ENCODE measurements at places on chromosomes 5 and 9. TPM values are rescaled to one million over a fixed set of nuclear protein-coding genes. Genes with fewer than 3 reads are reported as not detected.

DNA sequence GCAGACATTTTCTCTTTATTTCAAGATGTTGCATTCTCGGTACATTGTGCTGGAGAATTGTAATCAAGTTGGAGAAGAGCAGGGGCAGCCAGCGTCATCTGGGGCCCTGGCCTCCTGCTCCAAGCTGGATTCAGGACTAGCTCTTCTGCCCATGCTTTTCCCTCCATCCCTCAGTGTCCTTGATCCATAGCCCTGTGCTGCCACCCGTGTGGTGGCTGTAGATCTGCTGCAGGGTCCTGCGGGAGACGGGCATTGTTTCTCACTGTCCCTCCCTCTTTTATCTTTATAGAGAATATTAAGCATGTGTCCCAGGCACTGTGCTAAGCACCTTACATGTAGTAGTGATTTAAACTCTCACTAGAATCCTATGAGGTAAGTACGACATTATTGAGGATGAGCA, 60.5 kb upstream of the HAND1 start:
- no peak for DNase-seq

DNA sequence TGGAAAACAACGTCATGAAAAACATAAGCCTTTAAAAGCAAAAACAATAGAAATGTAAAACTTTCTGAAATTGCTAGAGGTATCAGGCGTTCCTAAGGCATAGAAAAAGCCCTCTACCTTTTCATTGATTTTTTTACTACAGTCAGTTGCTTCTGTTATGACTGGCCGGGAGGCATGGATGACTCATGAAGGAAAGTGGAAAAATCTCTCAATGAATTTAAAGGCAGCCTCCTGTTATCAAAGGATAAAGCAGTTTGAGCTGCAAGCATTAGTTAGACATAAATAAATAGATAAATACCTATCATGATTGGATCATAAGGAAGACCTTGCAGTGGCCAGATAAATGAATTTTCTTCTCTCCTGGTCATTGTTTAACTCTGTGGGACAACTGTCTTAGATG, 281.6 kb downstream of the MAST4 start:
- DNase-seq, result no peak

DNA sequence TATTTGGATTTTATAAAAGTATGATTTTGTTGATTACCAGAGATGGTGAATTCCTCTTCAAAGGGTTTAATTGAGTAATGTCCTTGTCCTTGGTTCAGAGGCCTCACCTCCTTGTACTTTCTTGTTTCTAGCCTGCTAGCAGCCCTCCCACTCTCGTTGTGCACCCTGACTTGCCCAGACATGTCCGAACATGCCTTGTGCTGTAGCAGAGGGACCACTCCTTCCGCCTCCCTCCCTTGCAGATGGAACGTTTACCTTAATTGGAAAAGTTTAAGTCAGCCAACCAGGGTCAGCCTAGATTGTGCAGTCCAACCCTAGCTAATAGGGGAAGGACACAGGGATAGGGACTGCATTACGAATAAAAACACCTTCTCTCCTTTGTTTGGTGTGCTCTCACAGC, 406.9 kb upstream of the NMUR2 start:
- no peak for DNase-seq

The HK3 gene
- total RNA-seq, result 0.31 TPM

The CCL27 gene
- total RNA-seq, result 0.31 TPM

- DNase-seq, result no peak
Observed at GRCh38 chr9:10651012-10651411, 38.2 kb upstream of the PTPRD start.

The ANKDD1B gene
- total RNA-seq, result 1.7 TPM

DNA sequence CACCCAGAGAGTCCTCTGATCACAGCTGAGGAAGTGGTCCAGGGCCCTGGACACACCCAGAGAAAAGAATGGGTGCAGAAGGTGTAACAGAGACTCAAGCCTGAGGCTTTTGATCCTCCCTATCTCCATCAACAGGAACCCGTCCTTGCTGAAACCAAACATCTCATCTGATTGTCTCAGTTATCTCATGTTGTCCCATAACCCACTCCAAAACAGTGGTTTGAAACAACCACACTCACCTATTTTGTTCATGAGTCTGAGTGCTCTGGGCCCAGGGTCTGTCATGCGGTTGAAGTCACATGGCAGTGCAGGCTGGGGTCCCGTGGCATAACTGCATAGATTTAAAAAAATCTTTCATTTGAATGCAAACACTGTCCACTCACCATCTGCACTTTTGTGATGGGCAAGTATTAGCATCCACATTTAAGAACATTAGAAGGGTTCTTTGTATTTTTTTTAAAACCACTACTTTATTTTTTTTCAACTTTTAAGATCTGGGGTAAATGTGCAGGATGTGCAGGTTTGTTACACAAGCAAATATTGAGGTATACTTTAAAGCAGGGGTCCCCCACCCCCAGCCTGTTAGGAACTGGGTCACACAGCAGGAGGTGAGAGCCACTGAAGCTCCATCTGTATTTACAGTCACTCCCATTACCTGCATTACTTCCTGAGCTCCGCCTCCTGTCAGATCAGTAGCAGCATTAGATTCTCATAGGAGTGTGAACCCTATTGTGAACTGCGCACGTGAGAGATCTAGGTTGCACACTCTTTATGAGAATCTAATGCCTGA, 255.8 kb downstream of the ROR2 start:
- DNase-seq, result no peak

- DNase-seq, result no peak
Observed at GRCh38 chr9:121009650-121010049, 40.4 kb downstream of the C5 start.

The CCDC192 gene
- total RNA-seq, result not detected

DNA sequence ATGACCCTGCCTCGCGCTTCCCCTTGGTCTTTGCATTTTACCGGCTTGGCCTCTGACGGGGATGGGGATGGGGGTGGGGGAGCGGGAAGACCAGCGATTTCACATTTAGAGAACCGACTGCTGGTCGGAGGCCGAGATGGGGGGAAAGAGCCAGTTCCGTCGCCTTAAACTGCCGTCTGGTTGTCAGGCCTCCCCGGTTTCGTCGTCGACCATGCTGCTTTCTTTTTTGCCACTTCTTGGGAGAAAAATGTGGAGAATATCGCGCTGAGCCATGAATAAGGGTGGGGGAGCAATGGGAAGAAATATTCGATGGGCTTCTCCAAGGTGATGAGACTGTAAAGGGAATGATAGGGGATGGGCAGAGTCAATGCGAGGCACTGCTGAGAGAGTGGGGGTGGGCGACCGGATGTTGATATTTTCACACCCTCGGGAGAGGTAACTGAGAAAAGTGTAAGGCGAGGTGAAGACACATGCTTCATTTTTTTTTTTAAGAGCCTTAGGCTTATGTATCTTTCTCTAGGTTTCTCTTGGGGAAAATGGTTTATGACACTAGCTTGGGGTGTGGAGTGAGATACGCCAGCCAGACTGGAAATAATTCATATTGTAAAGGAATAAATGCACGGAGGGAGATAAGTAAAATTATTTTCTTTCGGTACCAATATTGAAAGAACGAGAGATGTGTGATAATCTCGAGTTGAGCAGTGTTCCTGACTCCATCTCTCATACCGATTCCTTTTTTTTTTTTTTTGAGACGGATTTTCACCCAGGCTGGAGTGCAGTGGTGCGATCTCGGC, 1.1 kb downstream of the KIF2A start:
- peak; percentile 25 for DNase-seq

DNA sequence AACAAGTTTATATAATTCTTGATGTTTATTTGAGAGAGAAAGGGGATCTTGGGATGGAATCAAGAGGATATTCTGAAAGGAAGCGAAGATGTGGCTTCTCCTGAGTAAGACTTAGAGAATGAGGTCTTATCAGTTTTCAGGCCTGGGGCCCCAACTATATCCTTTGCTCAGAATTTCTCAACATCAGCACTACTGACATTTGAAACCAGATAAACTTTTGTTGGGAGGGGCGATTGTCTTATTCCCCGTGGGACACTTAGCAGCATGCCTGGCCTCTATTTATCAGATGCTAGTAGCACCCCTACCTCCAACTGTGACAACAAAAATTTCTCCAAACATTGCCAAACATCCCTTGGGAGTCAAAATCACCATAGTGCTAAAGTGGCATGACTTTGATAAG, 567.7 kb downstream of the MAT2B start:
- no peak for DNase-seq

The RUFY1 gene
- total RNA-seq, result 24.0 TPM

The PTGDS gene
- 52.1 TPM for total RNA-seq

The BARHL1 gene
- not detected for total RNA-seq

DNA sequence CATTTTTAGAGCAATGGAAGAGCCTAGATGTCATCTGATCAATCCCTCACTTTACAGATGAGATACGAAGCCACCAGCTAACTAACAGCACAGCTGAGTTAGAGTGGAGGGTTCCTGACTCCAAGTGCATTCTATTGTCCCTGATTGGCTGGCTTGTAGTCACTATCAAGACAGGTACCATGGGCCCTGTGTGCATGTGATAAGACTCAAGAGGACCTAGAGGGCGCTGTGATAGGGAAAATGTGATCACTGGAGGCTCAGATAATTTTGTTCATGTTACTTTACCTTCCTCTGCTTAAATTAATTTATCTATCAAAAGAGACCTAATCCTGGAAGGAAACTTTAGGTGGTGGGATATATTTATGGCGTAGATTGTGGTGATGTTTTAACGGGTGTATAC, 19.5 kb upstream of the SNAPC3 start:
- no peak for DNase-seq

DNA sequence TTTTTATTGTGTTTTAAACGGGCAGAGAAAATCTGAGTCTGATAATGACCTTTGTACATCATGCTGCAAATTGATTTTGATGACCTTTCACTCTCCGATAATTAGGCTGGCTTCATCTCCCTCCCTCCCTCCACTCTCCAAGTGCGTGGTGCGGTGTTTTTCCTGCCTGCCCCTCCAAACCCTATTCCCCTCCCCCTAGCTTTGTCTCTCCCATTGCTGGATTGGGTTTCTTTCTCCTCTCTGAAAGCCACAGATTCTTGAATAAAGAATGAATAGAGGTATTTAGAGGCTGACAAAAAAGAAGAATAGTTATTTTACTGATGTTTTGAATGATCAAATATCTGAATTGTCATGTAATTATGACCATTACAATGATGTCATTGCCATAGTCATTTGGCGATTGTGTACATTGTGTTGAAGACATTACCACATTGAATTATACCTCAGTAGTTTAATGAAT, 571.1 kb upstream of the ZNF608 start:
- DNase-seq, result no peak

GRCh38 chr9:35001803-35002502, 12.4 kb downstream of the DNAJB5 start:
- DNase-seq, result no peak

- no peak for DNase-seq
Observed at GRCh38 chr5:155954701-155955445, 372.1 kb upstream of the SGCD start.

DNA sequence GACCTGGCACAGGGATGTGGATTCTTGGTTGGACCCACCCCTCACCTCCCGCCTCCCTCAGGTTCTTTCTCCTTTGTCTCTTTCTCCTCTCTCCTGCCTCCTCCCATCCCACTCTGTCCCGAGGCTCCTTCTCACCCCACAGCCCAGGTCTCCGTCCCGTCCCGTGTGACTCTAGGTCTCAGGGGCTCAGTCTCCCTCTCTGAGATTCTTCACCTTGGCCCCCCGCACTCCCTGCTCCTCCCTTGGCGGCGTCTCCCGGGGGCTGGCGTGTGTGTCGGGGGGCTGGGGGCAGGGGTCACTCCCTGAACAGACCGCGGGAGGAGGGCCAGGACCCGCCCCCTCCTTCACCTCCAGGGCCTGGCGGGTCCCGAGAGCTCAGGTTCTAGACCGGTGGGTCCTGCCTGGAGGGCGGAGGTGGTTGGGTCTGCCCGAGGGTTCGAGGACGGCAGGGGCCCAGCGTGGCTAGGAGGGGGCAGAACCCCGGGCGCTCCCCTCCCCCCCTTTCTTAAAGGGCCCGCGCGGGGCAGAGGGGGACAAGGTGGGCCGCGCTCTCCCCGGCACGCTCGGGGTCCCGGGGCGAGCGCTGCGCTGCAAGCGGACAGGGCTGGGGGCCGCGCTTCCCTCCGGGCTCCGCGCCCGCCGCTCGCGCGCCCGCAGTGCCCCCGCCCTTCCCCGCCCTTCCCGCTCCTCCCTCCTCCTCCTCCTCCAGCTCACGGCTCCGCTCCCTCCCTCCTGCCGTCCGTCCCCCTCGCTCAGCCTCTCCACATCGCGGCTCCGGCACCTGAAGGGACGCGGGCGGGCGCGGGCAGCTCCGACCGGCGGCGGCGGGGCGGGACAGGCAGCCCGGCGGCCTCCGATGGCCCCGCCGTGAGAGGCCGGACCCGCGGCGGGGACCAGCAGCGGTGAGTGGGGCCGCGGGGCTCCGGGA, at the start of gene PSD2:
Gene PSD2 (plus strand): TSS at position 735 of the 928 bp plus-strand sequence. CDS start 13,633 bp downstream, outside the sequence.
- DNase-seq, result peak; percentile 9

DNA sequence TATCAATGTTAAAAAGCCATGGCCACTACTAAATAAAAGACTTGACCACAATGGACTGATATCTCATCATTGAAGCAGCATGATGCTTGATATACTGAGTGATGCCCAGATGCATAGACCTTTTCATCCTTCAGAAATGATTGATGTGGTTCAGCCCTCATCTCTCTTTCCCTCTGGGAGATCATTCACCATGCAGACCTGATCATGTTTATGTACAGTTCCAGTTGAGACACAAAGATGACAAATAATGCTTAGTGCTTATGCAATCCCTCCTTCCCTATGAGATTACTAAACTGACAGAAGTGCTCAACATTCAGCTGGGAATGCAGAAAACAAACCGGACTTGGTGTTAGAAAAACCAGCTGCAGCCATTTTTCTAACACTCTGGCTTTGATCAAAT, 91.9 kb upstream of the TLR4 start:
- DNase-seq, result no peak

The PKD2L2 gene
- not detected for total RNA-seq

The RNF20 gene
- total RNA-seq, result 33.7 TPM

The ARID3C gene
- total RNA-seq, result not detected

The SPATA31A3 gene
- total RNA-seq, result not detected

GRCh38 chr5:175616083-175616482, 41.8 kb upstream of the HRH2 start:
- no peak for DNase-seq

The TMEM252 gene
- not detected for total RNA-seq

Measured in occipital lobe (tissue), 3 donors.